Mucosa of gallbladder (tissue), 1 donor: ENCODE measurements at places on chromosomes 4 and X. TPM values are rescaled to one million over a fixed set of nuclear protein-coding genes. Genes with fewer than 3 reads are reported as not detected.

Gene ARHGAP36
- 0.89 TPM for total RNA-seq

Gene PRRG1
- total RNA-seq = 22.3 TPM

Gene CSN1S1
- not detected for total RNA-seq

Gene PAGE2B
- not detected for total RNA-seq

Gene STK26
- total RNA-seq = 8.4 TPM
